ENCODE measurements at places on chromosomes 12 and 14.

- no peak overlapping the region for H3K27ac ChIP-seq
- no peak overlapping the region for H3K4me3 ChIP-seq
- no peak for DNase-seq
- H3K4me1 ChIP-seq, result no peaks in the 10 kb centered on the region
Observed at GRCh38 chr12:67810166-67810565, 161.6 kb downstream of the DYRK2 start.

- H3K27ac ChIP-seq, result peak overlapping the region; percentile 65
- no peak overlapping the region for H3K4me3 ChIP-seq
- no peaks in the 10 kb centered on the region for H3K27me3 ChIP-seq
- no peak for DNase-seq
Observed at GRCh38 chr12:108826807-108827721, 30.3 kb downstream of the SSH1 start.

DNA sequence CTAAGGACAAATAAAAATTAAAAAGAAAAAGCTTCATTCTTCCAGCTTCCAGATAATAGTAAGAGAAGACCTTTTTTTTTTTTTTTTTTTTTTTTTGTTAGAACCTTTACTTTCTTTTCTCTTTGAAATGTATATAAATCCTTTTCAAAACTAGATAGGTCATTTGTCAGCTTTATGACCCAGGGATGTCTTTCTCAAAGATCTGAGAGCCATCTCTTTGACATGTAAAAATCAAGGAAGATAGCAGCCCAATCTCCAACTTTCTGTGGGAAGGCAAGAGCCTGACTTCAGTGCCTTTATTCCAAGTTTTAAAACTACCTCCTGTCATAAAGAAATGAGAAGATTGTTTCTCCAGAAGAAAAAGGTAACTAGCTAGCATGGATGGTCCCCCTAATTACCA lies 203.3 kb upstream of the LRFN5 start:
- H3K27ac ChIP-seq, result no peak overlapping the region
- no peaks in the 10 kb centered on the region for H3K27me3 ChIP-seq
- no peak overlapping the region for H3K4me3 ChIP-seq
- DNase-seq, result no peak

DNA sequence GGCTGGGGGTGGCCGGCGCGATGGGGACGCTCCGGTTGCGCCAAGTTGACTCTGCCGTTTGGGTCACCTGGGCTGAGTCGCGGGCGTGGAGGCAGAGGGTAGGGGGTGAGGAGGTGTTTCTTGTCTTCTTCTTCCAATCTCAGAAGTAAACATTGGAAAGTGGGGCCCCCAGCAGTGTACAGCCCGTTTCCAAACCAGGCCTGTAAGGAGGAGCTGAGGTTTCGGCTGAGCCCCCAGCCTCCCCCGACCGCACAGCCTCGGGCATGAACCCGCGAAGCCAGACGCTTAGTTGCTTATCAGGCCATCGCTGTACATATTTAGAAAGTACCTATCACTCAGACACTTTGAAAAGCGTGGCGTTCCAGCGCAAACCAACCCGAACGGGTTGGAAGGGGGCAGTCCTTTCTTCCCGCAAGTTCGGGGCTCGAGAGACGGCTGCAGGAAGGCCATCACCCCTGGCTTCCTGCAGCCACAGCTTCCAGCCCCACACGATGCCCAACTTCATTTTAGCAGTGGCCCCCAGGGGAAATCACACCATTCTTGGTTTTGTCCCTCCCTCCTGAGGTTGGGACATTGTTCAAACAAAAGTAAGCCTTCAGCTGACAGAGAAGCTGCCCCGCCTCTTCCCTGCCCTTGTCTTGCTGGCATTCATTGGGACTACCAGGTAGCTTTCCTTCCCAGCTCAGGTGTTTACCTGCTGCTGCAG lies 164.1 kb downstream of the ZFP36L1 start:
- peak overlapping the region; percentile 17 for H3K4me3 ChIP-seq
- H3K36me3 ChIP-seq, result peaks cover 2% of the 10 kb centered on the region
- no peak for DNase-seq

DNA sequence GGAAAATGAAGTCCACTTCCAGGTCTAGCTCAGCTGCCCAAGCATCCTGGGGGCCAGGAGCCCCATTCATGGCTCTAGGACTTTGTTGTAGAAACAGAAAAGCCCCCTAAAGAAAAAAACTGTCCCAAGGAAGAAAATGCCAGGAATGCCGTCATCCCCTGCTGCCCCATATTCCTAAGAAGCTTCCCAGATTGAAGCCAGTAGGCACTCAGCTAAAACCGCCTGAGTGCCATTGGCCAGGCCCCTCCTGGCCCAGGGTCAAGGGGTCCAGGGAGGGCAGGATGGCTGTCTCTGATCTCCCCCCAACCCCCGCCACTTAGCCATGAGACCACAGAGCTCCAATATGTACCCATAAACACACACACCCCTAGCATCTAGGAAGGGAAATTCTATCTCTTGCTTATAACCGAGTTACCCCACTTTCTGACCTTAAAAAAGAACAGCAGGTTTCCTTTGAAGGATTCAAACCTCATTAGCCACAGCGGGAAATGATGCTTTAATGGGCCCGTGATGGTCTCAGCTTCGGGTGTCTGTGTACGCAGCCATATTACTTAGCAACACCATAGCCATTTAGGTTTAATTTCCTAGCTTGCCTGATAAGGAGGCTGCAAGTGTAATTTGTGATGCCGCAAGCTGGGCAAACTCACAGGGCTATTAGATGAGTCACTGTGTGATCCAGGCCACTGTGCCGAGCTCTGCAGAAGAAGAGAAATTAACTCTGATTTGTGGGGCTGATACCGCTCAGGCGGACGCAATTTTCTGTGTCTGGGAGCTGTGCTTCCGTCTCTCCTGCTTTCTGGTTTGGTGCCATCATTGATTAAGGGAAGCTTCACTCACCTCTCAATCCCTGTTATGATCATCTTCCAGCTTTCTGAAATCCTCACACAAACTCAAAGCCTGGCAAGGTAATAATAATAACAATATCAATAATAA lies 84.2 kb downstream of the GCH1 start:
- no peaks in the 10 kb centered on the region for H3K4me1 ChIP-seq
- no peak overlapping the region for H3K4me3 ChIP-seq
- DNase-seq, result no peak
- no peaks in the 10 kb centered on the region for H3K36me3 ChIP-seq
- H3K27ac ChIP-seq, result no peak overlapping the region

- H3K36me3 ChIP-seq, result no peaks in the 10 kb centered on the region
- no peak overlapping the region for H3K27ac ChIP-seq
- H3K27me3 ChIP-seq, result peaks cover 54% of the 10 kb centered on the region
- DNase-seq, result no peak
- peaks cover 28% of the 10 kb centered on the region for H3K4me1 ChIP-seq
- no peak overlapping the region for H3K4me3 ChIP-seq
Observed at GRCh38 chr12:109356577-109356976, 8.9 kb downstream of the MYO1H start.

DNA sequence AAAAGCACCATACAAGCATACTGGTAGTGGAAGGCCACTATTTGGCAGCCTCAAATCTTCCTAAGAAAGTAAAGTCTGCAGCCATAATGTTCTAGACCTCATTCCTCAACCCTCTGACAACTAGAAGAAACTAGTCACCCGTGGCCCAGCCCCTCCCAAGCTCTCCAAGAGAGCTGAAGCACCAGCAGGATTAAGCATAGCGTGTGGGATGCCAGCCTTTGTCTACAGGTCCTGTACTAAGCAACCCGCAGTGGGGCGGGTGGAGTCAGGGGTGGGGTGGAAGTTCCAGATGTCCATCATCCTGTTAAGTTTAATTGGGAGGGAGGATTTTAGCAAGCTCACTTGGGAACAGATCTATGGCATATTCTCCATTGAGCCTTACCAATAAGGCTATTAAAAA lies 14.2 kb downstream of the SLC11A2 start:
- H3K4me3 ChIP-seq, result no peak overlapping the region
- peaks cover 12% of the 10 kb centered on the region for H3K36me3 ChIP-seq
- no peaks in the 10 kb centered on the region for H3K27me3 ChIP-seq
- DNase-seq, result no peak
- H3K4me1 ChIP-seq, result peaks cover 16% of the 10 kb centered on the region

DNA sequence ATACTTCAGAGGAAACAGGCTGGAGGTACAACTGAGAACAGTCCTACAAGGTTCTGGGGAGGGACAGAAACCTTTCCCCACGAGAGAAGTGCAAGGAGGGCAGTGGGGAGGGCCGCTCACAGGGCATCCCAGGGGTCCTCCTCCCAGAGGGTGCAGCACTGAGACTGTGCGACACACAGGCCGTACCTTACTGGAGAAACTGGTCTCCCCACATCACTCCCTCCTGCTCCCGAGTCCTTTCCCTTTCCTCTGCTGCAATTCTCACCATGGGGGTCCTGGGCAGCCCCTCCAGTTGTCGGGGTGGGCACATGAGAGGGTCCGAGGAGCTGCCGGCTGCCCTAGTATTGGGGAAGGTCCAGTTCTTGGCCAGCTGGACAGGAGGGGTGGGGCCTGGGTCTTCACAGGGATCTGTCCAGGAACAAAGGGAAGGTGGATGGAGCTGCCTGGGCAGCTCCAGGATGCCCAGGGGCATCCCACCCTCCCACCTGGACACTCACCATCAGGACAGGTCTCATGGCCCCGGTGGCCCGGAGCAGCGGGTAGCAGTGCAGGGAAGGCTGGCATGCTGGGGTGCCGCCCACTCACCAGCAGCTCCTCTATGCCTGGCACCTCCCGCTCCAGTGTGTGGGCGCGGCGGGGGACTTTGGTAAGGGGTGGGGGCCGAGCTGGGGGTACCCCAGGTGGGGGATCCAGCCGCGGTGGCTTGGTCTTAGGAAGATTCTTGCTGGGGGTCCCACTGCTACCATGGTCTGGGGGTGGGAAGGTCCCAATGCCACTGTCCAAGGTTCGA lies 35.8 kb downstream of the NCKAP5L start:
- H3K4me3 ChIP-seq, result no peak overlapping the region
- no peaks in the 10 kb centered on the region for H3K27me3 ChIP-seq
- H3K27ac ChIP-seq, result no peak overlapping the region
- DNase-seq, result no peak

- peaks cover 4% of the 10 kb centered on the region for H3K36me3 ChIP-seq
- no peaks in the 10 kb centered on the region for H3K27me3 ChIP-seq
- no peak overlapping the region for H3K4me3 ChIP-seq
- H3K27ac ChIP-seq, result no peak overlapping the region
Observed at GRCh38 chr14:89226801-89227495, 190.1 kb downstream of the FOXN3 start.

- H3K27ac ChIP-seq, result no peak overlapping the region
- no peak for DNase-seq
- H3K4me1 ChIP-seq, result no peaks in the 10 kb centered on the region
- no peak overlapping the region for H3K4me3 ChIP-seq
Observed at GRCh38 chr12:75882421-75882820, 149.2 kb downstream of the PHLDA1 start.

All from activated CD8-positive, alpha-beta memory T cell treated with anti-CD3 and anti-CD28 coated beads, Interleukin-2, amount 10 ng/mL, durations not matched to agents 7 days and 5 days (primary cell).